ENCODE measurements at places on chromosomes 5 and 9. TPM values are rescaled to one million over a fixed set of nuclear protein-coding genes. Genes with fewer than 3 reads are reported as not detected.

RGS7BP gene
- total RNA-seq: 1.6 TPM

GRCh38 chr9:121322037-121322736 lies 47.9 kb downstream of the STOM start:
- no peak for DNase-seq

- DNase-seq: peak; percentile 75
Measured at GRCh38 chr9:136847088-136847825, 2.0 kb upstream of the PHPT1 start.

MRPS2 gene
- 21.9 TPM for total RNA-seq

SPINK13 gene
- total RNA-seq: not detected

- peak; percentile 69 for DNase-seq
Measured at GRCh38 chr9:128912270-128912853, 8.4 kb upstream of the PHYHD1 start.

DNA sequence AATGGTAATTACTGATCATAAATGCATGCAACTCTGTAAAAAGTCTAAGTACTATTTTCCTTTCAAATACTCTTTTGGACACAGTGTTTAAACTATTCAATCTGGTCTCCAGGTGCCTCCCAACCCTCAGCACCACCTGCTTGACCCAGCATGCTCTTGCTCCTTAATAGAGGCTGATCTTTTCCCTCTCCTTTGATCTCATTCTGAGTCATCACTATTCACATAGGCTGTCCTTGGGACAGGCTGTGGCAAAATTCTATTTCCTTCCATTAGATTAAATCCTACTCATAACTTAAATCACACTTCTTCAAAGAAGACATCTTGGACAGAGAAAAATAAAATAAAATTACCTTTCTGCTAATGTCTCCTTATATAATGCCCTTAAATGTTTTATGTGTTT lies 199.4 kb upstream of the ST8SIA4 start:
- no peak for DNase-seq

- DNase-seq: no peak
Measured at GRCh38 chr5:39440192-39440957, 15.6 kb upstream of the DAB2 start.

DNA sequence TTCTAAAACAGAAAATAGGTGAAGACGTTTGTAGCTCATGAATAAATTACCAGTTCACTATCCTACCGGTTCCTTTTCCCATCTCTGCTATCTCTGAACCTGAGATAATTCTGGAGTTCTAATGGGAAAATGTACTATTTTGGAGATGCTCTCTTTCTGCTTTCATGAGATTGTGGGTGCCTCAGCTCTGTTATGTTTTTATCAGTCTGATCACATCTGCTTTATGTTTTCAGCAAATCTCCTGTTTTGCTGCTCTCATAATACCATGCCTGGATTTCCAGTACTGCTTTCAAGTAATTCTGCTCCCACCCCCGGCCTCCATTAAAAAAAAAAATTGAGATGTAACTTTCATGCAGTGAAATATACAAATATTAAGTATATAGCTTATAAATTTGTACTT lies 9.1 kb upstream of the SUSD1 start:
- no peak for DNase-seq
